Stimulated activated CD4-positive, alpha-beta T cell treated with anti-CD3 and anti-CD28 coated beads, Interleukin-4, amount 100 ng/mL, for 48 hours (primary cell): ENCODE measurements at places on chromosomes 11 and 22.

GRCh38 chr11:44622190-44622650 lies 56.8 kb downstream of the CD82 start:
- no peak for DNase-seq

DNA sequence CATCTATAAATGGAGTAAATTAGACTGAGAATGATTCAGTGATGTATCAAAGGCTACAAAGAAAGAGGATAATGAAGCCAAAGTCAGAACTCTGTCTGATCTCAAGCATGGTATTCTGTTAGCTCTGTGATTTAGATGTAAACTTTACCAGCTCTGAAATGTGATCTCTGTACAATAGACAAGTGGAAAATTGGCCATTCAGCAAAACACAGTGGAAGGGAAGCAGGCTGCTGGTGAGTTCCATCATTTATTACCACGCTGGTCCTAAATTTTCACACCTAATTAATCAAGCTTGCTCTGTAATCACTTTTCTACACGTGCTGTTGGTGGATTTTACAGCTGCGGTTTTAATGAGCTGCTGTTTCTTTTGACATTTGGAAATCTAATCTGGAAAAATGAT lies 145.1 kb upstream of the OPCML start:
- no peak for DNase-seq

GRCh38 chr22:47625013-47625385 lies 862.5 kb downstream of the TBC1D22A start:
- DNase-seq = no peak

- no peak for DNase-seq
These were observed 5.9 kb upstream of the C11orf91 start for GRCh38 chr11:33706546-33706945.

GRCh38 chr11:67024410-67024809 lies 1.5 kb downstream of the SYT12 start:
- DNase-seq = no peak

GRCh38 chr11:58671983-58672633 lies 49.6 kb downstream of the CNTF start:
- no peak for DNase-seq

DNA sequence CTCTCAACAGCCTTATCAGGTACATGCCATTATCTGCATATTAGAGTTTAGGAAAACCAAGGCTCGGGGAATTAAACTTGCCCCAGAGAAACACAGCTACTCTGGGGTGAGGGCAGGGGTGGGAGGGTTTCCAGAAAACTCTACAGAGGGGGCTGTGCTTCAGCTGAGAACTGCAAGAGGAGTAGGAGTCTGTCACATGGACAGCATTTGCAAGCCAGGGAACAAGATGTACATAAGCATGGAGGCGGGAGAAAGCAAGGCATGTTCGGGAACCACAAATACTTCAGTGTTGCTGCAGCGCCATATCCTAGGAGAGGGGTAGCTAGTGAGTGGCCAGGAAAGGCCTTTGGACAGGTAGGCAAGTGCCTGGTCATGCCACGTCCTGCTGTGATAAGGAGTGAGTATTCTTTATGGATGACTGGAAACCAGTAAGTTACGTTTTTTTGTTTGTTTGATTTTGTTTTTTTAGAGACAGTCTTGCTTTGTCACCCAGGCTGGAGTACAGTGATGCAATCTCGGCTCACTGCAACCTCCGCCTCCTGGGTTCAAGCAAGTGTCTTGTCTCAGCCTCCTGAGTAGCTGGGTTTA lies 57.2 kb downstream of the GRAMD1B start:
- DNase-seq = no peak

DNA sequence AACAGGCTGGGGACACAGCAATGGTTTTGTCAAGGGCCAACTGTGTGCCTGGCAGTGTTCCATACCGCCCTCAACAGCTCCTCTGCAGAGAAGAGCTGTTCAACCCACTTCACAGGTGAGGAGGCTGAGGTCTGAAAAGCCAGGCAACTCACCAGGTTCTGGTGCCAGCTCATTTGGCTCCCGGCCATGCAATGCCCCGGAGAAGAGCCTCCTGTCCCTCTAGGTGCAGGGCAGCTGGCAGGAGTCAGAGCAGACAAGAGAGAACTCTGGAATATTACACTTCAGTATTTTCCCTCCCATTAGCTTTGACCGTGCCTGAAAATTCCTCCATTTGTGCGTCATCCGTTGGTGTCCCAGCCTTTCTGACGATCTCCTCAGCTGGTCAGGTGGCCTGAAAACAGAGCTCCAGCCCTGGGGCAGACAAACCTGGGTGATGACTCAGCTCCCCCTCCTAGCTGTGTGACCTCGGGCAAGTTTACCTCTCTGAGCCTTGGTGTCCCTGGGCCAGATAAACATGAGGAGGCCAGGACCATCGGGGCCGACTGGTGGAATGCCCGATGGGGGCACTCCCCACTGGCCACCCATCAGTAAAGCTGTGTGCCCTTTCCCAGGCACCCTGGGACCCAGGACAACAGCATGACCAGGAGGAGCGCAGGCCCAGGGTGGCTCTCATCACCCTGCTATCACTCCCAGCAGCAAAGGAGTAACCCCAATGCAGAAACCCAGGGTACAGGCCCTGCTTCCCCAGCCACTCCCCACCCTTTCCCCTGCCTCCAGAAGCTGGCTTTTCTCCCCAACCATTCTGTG lies 9.6 kb upstream of the C1QTNF6 start:
- DNase-seq = no peak

GRCh38 chr11:62988276-62988675 lies 3.5 kb upstream of the SLC22A6 start:
- no peak for DNase-seq
